ENCODE measurements at places on chromosomes 13 and 19. TPM values are rescaled to one million over a fixed set of nuclear protein-coding genes. Genes with fewer than 3 reads are reported as not detected.

The ZNF575 gene
- total RNA-seq = 1.3 TPM

The CDX2 gene
- total RNA-seq = not detected

The GPR42 gene
- not detected for total RNA-seq

The OR7D2 gene
- not detected for total RNA-seq

The CFD gene
- total RNA-seq = 1.7 TPM

The GGACT gene
- 4.2 TPM for total RNA-seq

The PSG4 gene
- not detected for total RNA-seq

The SIGLEC10 gene
- total RNA-seq = 1.8 TPM

The MLNR gene
- not detected for total RNA-seq

The KLK11 gene
- not detected for total RNA-seq

The FAM216B gene
- not detected for total RNA-seq

The RNF17 gene
- not detected for total RNA-seq

The SKA3 gene
- total RNA-seq = 39.4 TPM

The FXYD1 gene
- not detected for total RNA-seq

The ZNF320 gene
- total RNA-seq = 11.2 TPM

The ZNF382 gene
- 10.3 TPM for total RNA-seq

The ATXN8OS gene
- total RNA-seq = not detected

The ZNF699 gene
- 4.1 TPM for total RNA-seq

The FGF22 gene
- total RNA-seq = not detected

The PTH2 gene
- total RNA-seq = not detected

The CCDC8 gene
- total RNA-seq = not detected

The PLIN4 gene
- total RNA-seq = not detected

The CCDC194 gene
- 1.3 TPM for total RNA-seq

The TMEM145 gene
- 0.34 TPM for total RNA-seq

The PABPC3 gene
- 0.57 TPM for total RNA-seq

The ZNF846 gene
- 4.0 TPM for total RNA-seq

The C13orf42 gene
- total RNA-seq = not detected

The SIRT2 gene
- 30.4 TPM for total RNA-seq

The MAP3K10 gene
- 16.5 TPM for total RNA-seq

The MBD3L2B gene
- not detected for total RNA-seq

The SOHLH2 gene
- not detected for total RNA-seq

The SULT2A1 gene
- not detected for total RNA-seq

The SMG9 gene
- total RNA-seq = 77.6 TPM

The SGCG gene
- total RNA-seq = not detected

The SBK3 gene
- total RNA-seq = not detected

The KCNK6 gene
- 10.3 TPM for total RNA-seq

The HCST gene
- total RNA-seq = 66.2 TPM

The KIR2DL3 gene
- 0.57 TPM for total RNA-seq

The TMEM238 gene
- 11.3 TPM for total RNA-seq

The CNN1 gene
- total RNA-seq = not detected

The IL17D gene
- 1.0 TPM for total RNA-seq

The ZNF548 gene
- 13.9 TPM for total RNA-seq

The CYP2A7 gene
- not detected for total RNA-seq

The STOML3 gene
- total RNA-seq = not detected

The LILRA2 gene
- not detected for total RNA-seq

The GAMT gene
- total RNA-seq = 30.8 TPM

The ACER1 gene
- not detected for total RNA-seq

The SIGLEC5 gene
- total RNA-seq = not detected

The NLRP9 gene
- total RNA-seq = not detected

The TPTE2 gene
- total RNA-seq = not detected

The URAD gene
- total RNA-seq = not detected

The KCNRG gene
- total RNA-seq = 0.44 TPM

The SYCN gene
- total RNA-seq = not detected

Measured in activated CD8-positive, alpha-beta memory T cell treated with anti-CD3 and anti-CD28 coated beads for 36 hours (primary cell).